ENCODE measurements at places on chromosomes 3 and 15.

GRCh38 chr3:81927811-81928210, 166.4 kb upstream of the GBE1 start:
- no peak for DNase-seq

GRCh38 chr3:163490119-163490518, 1588.2 kb downstream of the SI start:
- DNase-seq: no peak

GRCh38 chr3:183449791-183450190, 21.4 kb upstream of the MCF2L2 start:
- DNase-seq: no peak

GRCh38 chr15:77544162-77544561, 88.5 kb downstream of the LINGO1 start:
- DNase-seq: no peak

GRCh38 chr3:182384221-182384620, 409.1 kb upstream of the ATP11B start:
- no peak for DNase-seq

DNA sequence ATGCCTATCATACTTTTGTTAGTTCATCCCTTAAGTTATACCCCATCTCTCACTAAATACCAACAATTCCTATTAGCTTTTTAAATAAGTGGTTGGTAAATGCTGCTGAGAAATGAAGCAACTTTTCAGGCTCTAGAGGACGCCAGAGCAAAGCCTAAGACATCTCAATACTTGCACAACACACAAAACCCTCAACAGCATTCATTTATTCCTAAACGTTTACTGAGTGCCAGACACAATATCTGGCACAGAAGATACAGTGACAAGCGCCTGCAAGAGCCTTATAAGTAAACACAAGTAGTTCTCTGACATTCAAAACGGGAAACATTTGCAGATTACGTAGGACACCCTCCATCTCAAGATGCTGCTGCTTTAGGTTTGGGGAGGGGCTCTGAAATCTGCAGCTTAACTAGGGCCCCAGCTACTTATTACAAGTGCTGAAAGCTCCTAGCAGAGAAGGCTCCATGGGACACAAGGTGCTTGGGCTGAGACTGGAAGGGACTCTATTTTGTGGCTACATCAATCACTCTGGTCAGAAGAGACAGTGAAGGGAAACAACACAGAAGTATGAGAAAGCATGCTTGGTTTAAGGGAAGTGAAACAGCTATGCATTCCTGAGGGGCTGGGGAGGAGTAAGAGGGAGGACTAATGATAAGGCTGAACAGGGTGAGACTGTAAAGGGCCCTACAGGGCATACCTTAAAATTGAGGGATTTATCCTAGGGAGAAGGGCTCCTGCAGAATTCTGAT, 311.3 kb downstream of the PLCL2 start:
- no peak for DNase-seq

GRCh38 chr3:43768381-43768973, 77.7 kb downstream of the ABHD5 start:
- no peak for DNase-seq

DNA sequence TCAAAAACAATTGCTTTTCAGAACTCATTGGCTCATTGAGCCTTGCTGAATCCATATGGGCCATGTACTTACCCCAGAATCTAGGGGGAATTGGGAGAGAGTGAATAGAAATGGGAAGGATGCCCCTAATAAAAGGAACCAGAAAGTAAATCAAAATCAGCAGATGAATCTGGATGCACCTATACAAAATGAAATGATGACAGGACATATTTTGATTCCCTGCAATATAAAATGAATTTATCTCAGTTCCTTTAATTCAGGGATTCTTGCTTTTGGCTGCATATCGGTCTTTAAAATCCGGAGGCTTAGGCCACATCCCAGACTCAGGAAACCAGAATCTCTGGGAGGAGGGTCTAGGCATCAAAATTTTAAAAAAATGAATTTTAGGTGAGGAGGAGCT, 107.7 kb upstream of the NEO1 start:
- no peak for DNase-seq

- DNase-seq: peak; percentile 49
Measured at GRCh38 chr3:113783463-113783862, 36.6 kb downstream of the ATP6V1A start.

DNA sequence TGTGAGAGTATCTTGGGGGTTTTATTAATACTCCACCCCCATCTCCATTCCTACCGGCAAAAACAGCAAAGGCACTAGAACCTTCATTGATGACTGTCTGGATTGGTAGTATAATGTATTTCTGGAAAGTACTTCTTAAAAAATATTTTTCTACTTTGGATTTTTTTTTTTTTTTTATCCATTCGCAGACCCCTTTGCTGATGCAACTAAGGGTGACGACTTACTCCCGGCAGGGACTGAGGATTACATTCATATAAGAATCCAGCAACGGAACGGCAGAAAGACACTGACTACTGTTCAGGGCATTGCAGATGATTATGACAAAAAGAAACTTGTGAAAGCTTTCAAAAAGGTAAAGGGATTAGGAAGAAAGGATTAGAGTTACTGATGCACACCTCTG, 1.2 kb downstream of the EIF1B start:
- peak; percentile 60 for DNase-seq

DNA sequence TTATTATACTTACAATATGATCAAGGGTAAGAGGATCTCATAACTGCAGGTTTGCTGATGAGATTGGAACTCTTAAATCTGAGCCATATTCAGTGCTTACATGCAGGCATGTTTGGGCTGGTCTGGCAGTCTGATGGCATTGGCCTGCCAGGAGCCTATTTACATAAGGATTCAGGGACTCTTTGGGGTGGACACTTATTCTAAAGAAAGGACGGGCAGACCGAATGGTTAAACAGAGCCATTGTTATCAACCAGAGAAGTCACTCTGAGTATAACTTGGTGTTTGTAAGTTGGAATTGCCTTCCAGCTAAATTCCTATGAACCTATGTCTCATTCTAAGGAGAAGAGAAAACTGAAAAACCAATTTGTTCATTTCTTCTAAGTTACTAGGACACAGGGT, 932.8 kb downstream of the IGSF11 start:
- DNase-seq: no peak

- no peak for DNase-seq
Measured at GRCh38 chr15:98195796-98196195, 235.3 kb downstream of the ARRDC4 start.

DNA sequence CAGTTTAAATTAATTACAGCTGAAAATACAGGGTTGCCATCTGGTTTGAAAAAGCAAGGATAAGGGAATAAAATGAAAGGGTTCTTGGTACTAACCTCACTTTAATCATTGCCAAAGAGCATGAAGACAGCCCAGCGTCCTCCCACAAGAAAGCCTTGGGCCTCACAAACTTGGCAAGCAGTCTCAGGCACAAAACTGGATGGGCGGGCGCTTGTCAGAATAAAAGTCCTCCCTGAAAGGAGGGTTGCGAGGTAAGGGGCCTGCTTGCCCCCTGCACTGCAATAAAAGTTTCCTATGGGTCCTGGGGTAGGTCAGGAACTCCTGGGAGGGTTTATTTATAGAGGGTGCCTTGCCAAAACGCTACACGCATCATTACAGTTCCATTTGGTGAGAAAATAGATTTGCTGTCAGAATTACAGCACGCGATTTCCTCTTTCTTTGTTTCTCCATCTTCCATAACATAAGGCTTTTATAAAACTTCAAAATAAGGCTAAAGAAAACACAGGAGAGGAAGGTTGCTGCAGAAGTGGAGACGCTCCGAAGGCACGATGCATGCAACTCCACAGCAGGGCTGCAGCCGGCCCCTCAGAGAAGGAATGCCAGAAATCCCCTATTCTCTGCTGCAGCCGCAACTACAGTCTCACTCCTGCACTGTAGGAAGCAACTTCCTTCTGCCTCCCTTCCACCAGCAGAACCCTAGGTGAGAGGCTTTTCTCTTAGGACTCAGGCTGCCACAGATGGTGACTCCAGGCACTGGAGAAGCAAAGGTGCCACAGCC, 61.3 kb downstream of the VGLL4 start:
- DNase-seq: no peak

GRCh38 chr3:39021029-39021428, 30.7 kb downstream of the SCN11A start:
- no peak for DNase-seq

- no peak for DNase-seq
Measured at GRCh38 chr3:72009851-72010443, 225.0 kb upstream of the PROK2 start.

GRCh38 chr15:101099183-101099582, 152.7 kb downstream of the CHSY1 start:
- no peak for DNase-seq

GRCh38 chr15:65952391-65953053, 83.2 kb downstream of the RAB11A start:
- DNase-seq: no peak

DNA sequence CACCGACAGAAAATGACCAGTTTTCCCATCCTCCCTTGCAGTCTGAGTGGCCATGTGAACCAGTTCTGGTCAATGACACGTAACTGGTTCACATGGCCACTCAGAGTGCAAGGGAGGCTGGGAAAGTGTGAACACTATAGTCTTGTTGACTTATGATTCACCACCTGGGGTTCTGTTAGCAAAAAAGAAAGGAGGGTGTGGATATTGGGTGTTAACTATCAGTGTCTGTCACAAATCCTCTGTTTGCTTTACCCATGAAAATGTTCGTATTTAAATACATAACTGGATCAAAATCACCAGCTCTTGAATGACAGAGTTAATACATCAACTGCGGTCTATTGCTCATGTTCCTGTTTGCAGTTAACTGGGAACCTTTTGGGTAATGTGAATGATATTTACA, 92.3 kb downstream of the ADAMTSL3 start:
- no peak for DNase-seq

DNA sequence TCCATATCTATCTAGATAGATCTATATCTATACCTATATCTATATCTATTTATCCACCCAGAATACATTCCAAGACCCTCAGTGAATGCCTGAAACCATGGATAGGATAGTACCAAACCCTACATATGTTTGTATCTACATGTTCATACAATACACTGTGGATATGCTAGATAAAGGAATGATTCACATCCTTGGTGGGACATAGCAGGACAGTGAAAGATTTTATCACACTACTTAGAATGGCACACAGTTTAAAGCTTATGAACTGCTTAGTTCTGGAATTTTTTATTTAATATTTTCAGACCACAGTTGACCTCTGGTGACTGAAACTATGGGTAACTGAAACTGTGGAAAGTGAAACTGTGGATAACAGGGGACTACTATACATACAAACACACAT, 198.8 kb upstream of the TTC14 start:
- no peak for DNase-seq

GRCh38 chr3:170835336-170835735, 34.7 kb downstream of the RPL22L1 start:
- no peak for DNase-seq

- DNase-seq: no peak
Measured at GRCh38 chr15:58742819-58743502, 6.5 kb downstream of the ADAM10 start.

DNA sequence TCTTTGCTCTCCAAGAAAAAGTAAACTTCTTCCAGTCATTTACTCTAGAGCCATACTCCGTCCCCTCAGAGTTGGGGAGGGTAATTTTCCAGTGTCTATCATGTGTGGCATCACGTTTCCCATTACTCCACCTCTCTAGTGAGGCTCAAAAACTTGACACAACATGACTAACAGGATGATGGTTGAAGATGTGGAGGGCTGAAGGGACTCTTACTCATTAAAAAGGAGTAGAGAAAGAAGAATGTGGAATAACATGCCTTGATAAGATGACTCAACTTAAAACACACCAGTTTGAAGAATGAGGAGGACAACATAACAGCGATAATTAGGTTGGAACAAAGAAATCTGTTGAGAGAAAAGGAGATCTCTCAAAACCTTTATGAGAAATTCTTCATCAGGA, 894.3 kb downstream of the OTOL1 start:
- no peak for DNase-seq

DNA sequence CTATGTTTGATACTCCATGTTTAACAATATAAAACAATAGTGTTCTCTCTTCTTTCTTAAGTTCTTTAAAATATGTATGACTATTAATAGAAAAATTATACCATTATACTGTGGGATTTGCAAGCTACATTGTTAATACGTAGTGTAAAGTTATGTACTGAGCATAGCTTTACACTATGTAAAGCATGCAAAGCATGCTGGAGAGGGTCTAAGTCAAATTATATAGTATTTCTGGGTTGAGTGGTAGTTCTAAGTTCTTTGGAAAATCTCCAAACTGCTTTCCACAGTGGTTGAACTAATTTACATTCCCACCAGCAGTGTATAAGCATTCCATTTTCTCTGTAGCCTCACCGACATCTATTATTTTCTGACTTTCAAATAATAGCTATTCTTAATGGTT, 253.0 kb downstream of the RAP2B start:
- no peak for DNase-seq

GRCh38 chr15:74270854-74271520, 34.9 kb downstream of the CCDC33 start:
- DNase-seq: no peak

DNA sequence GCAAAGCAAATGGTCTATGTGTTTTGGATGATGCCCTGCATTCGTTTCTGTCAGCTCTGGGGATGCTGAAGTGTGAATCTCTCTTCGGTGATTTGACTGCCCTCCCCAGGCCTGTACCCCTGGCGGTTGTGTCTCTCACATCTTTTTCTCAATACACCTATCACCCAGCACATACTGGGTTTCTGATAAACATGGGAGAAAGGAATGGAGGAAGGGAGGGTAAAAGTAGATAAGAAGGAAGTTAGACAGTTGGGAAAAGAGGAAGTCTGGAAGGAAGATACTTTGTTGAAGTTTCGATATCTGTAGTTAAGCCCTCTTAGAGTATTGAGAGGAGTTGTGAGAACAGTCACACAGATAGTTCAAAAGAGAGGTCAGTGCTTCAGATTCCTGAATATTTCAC, 35.8 kb upstream of the LRTM1 start:
- DNase-seq: no peak

DNA sequence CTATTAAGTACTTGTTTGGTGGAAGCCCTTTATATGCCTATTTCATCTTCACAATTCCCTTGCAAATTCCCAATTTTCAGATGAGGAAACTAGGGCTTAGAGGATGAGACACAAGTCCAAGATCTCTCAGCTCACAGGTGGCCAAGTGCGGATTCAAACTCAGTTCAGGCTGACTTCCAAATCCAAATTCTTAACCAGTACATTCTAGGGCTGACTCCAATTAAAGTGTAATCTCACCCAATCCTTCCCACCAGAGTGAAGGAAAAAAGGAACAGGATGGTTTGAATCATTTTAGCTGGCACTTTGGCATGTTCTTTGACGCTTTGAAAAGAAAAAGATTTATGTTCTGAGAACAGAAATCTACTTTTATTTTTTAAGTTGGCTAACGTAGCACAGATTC, 12.7 kb downstream of the ARHGEF3 start:
- no peak for DNase-seq

DNA sequence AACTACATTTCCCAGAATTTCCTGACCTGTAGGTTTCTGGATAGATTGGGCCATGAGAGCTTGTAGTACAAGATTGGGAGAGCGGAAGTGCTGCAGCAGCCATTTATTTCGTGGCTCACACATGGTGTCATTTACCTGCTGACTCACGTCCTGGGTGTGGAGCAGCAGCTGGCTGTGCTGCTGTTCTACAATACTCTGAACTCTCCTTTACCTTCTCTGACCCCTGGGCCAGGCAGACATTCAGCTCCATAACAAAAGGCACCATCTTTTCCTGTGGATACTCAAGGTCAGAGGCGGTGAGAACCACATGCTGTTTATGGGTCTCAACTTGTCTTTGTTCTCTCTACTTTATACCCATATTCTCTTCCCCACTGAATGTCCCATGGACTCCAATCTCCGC, 490.2 kb downstream of the IGSF11 start:
- no peak for DNase-seq

Data from hematopoietic multipotent progenitor cell treated with erythropoietin and hydrocortisone succinate and interleukin-3 and kit ligand, for 17 days (in vitro differentiated cells).